ENCODE measurements at places on chromosomes 5 and 9.

DNA sequence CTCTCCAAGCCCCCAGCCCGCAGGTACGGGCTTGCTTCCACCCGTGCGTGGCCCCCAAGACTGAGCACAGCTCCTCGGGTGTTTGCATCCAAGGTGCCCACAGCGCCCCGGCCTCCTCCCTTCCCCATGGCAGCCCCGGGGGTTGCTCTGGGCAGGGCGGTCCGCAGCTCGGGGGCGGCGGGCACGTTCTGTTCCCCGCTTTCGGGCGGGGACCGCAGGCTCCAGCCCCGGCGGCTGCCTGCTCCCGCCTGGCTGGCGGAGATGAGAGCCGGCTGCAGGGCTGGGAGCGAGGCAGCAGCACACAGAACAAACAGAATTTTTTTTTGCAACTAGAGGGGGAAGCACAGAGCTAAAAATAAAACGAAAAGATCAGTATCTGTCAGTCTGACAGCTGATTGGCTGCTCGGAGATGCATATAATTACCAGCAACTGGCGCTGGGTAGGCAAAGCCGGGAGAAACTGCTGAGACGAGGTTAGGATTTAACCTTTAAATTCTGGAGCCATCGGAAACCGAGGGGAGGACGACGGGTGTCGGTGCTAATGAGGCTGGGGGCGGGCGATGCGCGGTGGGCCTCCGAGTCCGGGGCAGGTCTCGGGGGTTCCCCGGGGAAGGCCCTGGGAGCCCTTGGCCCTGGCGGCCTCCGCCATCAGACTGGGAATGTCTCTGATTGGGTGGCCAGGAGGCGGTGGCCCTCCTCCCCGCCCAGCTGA is 142.7 kb upstream of the IER5L start:
- peak; percentile 31 for DNase-seq

DNA sequence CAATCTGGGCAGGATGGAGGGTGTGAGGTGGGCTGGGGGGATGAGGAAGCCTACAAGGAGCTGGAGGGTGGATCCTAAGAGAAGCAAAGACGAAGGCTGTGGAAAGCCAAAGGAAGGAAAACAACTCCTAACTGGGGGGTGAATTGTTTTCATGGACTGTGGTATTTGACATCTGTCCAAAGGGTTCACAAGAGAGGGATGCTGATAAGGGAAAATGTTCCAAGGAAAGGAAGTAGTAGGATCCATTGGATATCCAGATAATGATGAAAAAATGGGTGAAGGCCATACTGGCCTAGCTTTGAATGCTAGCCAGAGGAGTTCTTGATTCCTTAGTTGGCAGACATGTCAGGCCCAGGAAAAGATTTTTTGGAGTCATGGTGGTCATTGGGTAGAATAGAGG is 51.8 kb upstream of the FOXI1 start:
- DNase-seq = no peak

- no peak for DNase-seq
Measured at GRCh38 chr5:146851133-146851532, 27.4 kb downstream of the PPP2R2B start.

- DNase-seq = no peak
Measured at GRCh38 chr9:95085861-95086563, 231.5 kb downstream of the FANCC start.

DNA sequence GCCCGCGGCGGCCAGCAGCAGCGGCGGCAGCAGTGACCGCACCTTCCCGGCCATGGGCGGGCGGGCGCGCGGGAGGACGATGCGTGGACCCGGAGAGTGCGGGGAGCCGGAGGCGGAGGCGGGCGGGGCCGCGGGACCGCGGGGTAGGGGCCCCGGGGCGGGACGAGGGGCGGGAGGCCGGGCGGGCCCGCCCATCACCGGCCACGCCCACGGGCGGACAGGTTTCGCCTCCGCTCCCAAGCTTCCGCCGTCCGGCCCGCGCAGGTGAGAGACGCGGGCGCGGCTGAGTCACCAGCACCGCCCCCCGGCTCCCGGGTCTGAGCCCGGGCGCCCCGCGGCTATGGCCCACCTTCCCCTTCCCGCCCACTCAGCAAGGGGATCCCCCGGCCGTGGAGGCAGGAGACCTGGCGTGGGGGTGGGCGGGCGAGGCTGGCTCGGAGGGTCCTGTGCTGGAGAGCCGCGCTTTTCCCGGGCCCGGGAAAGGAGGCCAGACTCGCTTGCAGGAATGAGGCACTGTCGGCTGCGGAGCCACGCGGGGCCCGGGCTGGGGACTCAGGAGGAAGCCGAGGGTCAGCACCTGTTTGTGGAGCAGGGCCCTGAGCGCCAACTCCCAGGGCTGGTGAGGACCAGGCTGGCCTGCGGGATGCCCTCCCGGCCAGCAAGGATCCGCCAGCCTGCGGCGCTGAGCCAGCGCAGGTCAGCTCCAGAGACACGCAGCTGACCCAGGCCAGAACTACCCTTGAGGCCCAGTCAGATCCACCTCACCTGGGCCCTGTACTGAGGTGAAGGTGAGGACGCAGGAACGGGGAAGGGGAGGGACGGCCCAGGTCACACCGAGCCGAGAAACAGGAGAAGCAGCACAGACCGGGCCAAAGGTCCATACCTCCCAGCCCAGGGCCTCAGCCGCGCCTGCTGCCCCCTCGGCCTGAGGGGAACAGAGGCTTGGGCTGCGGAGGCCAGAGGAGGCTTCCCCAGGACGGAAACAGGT is at the start of gene ENTPD2:
TSS of gene ENTPD2 (minus strand) at position 118 of the 988 bp plus-strand sequence. CDS start at position 54, 64 bp downstream.
- peak; percentile 62 for DNase-seq

- no peak for DNase-seq
Measured at GRCh38 chr5:92514896-92515295, 1066.1 kb downstream of the NR2F1-AS1 start.

DNA sequence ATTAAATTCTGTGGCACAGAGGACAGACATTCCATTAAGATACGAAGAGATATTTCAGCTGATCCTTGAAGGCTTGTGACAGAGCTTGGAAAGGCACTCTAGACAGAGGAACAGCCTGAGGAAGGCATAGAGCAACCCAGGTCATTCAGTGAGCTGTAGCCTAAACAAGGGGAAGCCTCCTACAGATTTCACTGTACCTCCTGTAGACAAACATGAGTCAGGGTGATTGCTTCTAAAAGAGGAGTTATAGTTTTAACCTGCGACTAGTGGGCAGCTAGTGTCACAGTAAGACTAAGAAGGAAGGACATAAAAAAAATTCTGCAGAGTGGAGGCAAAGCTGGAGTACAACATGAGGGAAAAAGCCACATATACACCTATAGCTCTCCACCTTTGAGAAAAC is 43.5 kb upstream of the ANKDD1B start:
- DNase-seq = peak; percentile 8

DNA sequence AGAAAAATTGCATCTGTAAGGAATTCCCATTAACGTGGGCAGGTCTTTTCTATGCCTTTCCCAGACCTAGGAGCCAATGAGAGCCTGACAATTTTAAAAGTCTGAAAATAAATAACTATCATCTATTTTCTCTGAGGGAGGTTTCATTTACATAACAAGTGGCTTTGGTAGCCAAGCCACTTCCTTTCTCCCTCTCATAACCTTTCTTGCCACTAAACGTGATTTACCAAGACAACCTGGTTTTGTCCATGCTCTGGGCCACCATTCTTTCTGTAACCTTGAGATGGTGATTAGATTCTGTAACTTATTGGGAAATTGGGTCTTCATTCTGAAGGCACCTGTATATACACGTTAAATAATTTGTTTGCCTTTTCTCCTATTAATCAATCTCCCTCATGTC is 1046.9 kb downstream of the CDH12 start:
- no peak for DNase-seq

DNA sequence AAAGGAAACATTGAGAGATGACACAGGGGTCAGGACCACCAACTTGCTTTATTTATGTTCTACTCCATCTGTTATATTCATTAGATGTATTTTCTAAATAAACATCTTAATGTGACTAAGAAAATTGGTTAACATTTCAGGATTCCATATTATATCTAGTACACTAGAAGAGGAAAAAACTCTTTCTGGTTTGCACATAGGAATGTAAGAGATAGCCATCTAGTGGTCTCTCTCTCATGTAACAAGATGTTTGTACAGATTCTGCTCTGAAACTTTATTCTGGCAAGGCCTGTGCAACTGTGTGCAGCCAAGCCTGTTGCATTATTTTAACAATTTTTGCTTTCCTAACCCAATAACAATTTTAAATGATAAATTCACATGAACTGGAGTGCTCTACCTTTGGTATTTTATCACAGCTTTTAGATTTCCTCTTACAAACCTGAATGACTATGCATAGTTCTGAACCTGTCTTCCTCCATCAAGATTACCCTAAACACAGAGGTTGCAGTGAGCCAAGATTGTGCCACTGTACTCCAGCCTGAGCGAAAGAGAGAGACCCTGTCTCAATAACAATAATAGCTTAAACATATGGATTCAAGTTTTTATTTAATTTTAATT is 148.2 kb downstream of the GIN1 start:
- DNase-seq = peak; percentile 3

DNA sequence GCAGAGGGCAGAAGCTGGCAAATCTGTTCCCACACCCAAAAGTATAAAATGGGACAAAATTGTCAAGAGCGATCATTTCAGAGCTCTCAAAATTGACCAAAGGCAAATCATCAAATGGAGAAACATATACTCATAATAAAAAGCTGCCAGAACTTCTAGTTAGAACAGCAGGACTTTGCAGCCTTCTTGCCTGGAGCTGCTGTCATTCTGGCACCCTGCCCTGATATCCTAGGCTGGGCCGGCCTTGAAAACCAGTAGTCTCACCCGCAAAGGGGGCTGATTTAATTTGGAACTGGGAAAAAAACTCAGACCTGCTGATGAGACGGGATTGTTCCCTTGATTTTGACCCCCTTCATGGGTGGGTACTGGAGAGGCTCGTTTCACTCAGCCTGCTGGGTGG is 18.5 kb downstream of the OR2V1 start:
- DNase-seq = no peak

- no peak for DNase-seq
Measured at GRCh38 chr5:21642312-21642711, 1210.8 kb downstream of the CDH12 start.

GRCh38 chr9:125932012-125932411 is 184.8 kb downstream of the PBX3 start:
- DNase-seq = no peak

DNA sequence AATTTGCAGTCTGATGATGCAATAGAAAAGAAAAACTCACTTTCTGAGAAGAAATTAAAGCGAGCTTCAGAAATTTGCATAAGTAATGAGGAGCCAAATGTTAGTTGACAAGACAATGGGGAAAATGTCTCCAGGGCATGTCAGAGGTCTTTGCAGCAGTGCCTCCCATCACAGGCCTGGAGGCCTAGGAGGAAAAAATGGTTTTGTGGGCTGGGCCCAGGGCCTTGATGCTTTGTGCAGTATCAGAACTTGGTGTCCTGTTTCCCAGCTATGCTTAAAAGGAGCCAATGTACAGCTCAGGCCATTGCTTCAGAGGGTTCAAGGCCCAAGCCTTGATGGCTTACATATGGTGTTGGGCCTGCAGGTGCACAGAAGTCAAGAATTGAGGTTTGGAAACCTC is 298.4 kb downstream of the SMARCA2 start:
- DNase-seq = no peak

DNA sequence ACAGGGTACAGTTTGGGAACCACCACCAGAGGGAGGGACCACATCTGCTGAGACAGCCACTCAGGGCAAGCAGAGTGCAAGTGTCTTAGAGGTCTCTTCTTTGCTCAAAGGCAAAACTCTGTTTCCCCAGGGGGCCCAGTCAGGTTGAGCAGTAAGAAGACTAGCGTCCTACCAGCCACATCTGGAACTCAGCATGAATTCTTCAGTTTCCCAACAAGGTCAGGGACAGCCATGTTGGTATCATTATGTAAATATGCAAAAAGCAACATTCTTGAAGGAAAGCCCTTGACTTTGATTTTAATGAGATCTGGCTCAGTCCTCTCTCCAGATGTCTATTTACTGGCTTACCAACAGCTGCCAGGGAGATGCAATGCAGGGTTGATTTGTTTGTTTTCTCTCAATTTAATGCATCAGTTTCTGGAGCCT is 46.7 kb downstream of the TGFBI start:
- no peak for DNase-seq

GRCh38 chr5:170315154-170315553 is 17.6 kb upstream of the LCP2 start:
- DNase-seq = no peak

- no peak for DNase-seq
Measured at GRCh38 chr5:6402939-6403338, 24.6 kb upstream of the MED10 start.

- DNase-seq = no peak
Measured at GRCh38 chr5:89297066-89297465, 414.1 kb upstream of the MEF2C start.

DNA sequence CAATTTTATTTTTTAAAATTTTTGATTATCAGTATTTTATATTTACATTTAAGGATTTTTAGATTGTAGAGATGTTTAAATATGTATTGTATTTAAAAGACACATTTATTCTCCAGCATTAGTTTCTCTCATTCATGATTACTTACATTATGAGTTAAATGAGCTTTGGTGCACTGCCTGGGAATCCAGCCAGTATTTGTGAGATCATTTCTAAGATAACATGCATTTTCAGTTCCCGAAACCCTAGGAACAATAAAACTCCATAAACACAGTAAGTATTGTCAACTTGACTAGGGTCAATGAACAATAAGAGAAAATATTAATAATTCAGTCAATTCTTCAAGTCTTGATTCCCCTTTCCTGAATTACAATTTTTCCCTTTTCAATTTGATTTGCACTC is 403.3 kb downstream of the PLK2 start:
- DNase-seq = no peak

GRCh38 chr9:133237035-133237731 is 28.1 kb upstream of the OBP2B start:
- DNase-seq = no peak

DNA sequence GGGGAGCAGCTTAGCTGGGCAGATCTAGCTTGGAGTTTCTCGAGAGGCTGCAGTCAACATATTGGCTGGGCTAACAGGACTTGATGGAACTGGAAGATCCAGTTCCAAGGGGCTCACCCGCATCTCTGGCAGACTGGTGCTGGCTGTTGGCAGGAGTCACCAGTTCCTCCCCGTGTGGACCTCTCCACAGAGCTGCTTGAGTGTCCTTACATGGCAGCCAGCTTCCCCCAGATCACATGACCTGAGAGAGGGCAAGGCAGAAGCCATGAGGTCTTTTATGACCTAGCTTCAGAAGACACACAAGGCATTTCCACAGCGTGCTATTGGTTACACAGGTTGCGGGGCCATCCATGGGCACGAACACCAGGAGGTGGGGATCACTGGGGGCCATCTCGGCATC is 26.4 kb upstream of the RXRA start:
- no peak for DNase-seq

DNA sequence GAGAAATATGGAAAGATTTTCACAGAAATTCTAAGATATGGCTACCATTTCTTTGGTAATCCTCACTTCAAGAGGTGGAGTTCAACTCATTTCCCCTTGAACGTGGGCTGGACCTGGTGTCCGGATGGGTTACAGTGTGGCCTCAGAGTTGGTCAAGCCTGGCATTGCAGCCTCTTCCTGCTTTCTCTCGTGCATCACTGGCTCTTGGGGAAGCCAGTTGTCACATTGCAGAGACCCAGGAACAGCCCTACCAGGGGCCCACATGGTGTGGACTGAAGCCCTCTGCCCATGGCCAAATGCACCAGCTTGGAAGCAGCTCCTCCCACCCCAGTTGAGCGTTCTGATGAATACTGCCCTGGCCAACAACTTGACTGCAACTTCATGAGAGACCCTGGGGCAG is 47.7 kb upstream of the FCN1 start:
- no peak for DNase-seq
